Activated CD4-positive, alpha-beta T cell treated with anti-CD3 and anti-CD28 coated beads, Interleukin-2, amount 10 ng/mL, durations not matched to agents 7 days and 5 days (primary cell): ENCODE measurements at places on chromosomes 5 and 9.

DNA sequence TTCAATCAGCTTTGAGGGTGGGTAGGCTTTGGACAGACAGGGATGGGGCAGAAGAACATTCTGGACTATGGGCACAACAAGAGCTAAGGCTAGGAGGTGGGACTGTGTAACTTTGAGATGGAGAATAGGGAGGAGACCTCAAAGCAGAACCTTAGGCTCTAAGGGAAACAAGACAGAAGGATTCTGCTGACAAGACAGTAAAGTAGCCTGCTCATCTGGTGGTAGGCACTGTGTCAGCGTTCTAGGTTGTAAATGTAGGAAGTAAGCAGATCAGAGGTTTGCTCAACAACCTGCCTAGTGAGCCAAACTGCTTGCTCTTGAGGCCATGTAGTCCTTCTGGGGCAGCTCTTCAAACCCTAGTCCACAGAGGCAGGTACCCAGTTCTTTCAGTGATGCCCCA is 15.0 kb upstream of the IL12B start:
- no peak for DNase-seq

DNA sequence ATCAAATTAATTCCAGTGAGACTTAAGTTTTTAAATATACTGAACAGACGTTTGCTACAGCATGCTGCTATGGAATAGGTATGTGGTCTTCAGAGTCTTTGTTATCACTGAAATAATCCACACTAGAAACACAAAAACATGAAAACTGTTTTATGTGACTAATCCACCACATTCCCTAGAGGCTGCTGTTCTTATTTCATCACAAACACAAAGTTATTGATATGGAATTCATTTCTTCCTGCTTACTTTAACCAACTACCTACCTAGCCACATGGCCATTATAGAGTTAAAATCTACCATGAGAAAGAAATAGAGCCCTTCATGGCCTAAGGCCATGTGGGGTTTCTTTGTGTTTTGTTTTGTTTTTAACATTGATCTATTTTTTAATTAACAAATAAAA is 232.3 kb upstream of the PTGER4 start:
- no peak for DNase-seq

DNA sequence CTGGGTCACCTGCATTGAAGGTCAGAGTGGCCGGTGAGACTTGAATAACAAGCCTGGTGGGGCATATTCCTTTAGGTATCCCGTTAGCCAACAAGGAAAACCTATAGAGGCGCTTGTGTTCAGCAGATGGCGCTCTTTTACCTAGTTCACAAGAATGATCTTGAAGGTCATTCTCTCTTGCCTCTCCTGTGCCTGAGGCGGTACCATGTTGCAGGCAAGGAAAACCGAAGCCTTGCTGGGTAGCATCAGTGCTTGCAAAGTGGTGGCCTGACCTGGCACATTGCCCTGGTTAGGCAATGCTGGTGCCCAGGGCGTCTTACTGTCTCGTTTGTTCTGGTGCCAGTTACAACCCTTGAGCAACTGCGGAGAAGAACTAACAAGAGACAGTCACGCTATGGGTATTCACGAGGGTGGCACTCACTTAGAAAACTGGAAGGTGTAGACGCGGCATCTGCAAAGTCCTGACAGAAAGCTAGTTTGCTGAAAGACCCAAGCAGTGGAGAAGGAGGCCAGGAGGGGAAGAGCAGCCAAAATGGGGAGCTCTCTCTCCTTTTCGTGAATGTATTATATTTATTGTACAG is 56.7 kb downstream of the AOPEP start:
- peak; percentile 56 for DNase-seq

GRCh38 chr9:38144421-38144820 is 75.4 kb upstream of the SHB start:
- DNase-seq = no peak

DNA sequence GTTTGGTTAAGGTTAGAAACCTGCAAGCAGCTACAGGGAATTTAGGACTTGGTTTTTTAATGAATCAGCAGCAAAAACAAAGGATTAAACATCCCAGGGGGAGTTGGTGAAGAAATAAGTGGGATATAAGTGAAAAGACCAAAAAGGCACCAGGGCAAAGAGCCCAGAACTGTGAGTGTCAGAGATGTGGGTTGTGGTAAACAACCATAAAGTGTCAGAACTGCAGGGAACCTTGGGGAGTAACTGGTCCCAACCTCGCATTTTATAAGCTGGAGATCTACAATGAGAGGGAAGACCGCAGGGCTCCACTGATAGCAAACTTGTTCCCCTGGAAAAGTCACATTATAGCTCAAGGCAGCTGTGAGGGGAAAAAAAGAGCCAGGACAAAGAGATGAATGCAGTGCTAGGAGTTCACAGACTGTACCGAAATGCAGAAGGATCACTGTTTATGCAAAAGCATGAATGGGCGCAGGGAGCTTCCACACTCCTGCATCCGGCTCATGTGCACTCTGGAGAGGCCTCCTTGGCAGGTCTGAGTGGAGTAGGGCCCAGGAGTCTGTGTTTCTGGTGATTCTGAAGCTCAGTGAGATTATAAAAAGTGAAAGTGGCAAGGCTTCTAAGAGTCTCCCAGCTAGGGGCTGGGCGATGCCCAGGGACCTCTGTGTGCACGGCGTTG is 156.3 kb downstream of the GOLPH3 start:
- no peak for DNase-seq
